Pancreas (tissue), 10 donors: ENCODE measurements at places on chromosomes 7 and 10.

DNA sequence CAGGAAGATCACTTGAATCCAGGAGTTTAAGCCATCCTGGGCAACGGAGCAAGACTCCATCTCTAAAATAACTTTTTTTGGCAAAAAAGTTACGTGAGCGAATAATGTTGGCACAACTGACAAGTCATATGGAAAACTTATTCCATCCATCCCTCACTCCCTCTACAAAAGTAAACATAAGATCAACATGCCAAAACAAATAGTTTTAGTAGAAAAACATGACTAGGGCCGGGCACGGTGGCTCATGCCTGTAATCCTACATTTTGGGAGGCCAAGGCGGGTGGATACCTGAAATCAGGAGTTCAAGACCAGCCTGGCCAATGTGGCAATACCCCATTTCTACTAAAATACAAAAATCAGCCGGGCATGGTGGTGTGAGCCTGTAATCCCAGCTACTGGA lies 25.6 kb downstream of the SLC25A16 start:
- DNase-seq = no peak

- DNase-seq = no peak
Measured at GRCh38 chr7:22849662-22850061, 27.0 kb upstream of the TOMM7 start.

- DNase-seq = no peak
Measured at GRCh38 chr10:73494877-73495225, 973 bp downstream of the PPP3CB start.

GRCh38 chr7:107818622-107819021 lies 15.6 kb upstream of the SLC26A3 start:
- no peak for DNase-seq

DNA sequence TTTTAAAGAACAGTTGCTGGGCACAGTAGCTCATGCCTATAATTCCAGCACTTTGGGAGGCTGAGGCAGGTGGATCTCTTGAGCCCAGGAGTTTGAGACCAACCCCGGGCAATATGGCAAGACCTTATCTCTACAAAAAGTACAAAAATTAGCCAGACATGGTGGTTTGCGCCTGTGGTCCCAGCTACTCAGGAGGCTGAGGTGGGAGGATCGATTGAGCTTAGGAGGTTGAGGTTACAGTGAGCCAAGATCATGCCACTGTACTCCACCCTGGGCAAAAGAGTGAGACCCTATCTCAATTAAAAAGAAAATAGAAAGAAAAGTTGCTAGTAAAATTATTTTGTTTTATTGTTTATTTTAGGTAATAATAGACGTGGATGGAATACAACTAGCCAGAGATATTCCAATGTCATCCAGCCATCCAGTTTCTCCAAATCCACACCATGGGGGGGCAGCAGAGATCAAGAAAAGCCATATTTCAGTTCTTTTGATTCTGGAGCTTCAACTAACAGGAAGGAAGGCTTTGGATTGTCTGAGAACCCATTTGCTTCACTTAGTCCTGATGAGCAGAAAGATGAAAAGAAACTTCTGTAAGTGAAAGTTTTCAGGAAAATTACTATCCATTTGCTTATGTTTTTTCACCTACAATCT lies 3.0 kb downstream of the NUP42 start:
- DNase-seq = no peak

GRCh38 chr7:98991141-98991540 lies 112.8 kb downstream of the TRRAP start:
- DNase-seq = peak; percentile 19
